ENCODE measurements at places on chromosomes 2 and 18.

- DNase-seq: peak; percentile 58
Measured at GRCh38 chr18:8287196-8287885, 321.9 kb upstream of the RAB12 start.

DNA sequence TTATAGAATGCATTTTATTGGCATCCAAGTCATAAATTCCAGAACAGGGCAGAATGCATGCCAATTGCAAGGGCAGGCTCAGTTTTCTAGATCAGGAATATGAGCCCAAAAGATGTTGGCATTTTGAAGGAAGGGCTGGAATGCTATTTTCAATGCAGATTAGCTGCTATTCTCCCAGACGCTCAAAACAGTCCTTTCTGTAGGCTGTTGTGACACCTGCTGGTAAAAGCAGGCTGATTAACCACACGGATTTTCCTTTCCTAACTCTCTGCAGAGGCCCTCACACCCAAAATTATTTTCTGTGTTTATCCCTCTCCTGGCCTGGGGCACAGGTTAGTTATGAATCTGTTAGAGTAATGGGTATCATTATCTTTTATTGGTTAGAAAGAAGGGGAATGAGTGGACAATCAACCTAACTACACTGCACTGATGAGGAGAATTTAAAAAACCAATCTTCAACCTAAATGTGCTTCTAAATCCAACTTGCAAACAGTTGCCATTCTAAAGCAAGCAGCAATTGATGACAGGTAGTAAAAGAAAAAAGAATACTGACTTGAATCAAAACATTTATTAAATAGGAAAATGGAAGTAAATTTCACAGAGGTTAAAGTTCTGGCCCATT lies 94.0 kb downstream of the PLA2R1 start:
- DNase-seq: peak; percentile 82

- peak; percentile 18 for DNase-seq
Measured at GRCh38 chr18:5768454-5768853, 126.9 kb downstream of the TMEM200C start.

- DNase-seq: no peak
Measured at GRCh38 chr2:75290600-75291150, 91.4 kb upstream of the TACR1 start.

DNA sequence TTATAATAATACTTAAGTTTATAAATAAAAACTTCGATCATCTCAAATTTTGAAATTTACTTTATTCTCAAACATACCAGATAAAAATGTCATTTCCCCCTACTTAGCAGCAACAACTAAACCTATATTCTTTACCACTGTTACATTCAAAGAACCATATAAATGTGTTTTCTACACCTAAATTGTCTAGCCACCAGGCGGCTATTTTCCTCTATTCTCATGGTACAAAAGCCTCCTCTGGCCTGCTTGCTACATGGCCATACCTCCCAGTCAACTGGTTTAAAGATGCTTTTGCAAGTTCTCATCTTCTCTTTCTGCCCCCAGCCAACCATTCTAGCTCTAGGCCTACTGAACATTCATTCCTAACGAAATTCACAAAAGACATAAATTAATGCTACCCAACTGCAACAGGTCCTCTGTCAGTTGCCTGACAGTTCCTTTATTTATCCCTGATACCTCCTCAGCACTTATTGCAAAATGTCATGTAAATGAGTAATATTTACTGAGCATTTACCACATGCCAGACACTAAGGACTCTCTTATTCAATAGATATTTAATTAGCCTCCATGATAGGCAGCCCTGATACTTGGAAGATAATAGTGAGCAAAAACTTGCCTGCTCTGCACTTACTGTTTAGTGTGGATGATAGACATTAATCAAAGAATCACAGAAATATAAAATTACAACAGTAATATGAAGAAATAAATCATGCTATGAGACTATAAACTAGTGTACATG lies 5.0 kb downstream of the C1D start:
- DNase-seq: no peak

GRCh38 chr2:147449323-147449991 lies 395.4 kb upstream of the ACVR2A start:
- DNase-seq: peak; percentile 69

DNA sequence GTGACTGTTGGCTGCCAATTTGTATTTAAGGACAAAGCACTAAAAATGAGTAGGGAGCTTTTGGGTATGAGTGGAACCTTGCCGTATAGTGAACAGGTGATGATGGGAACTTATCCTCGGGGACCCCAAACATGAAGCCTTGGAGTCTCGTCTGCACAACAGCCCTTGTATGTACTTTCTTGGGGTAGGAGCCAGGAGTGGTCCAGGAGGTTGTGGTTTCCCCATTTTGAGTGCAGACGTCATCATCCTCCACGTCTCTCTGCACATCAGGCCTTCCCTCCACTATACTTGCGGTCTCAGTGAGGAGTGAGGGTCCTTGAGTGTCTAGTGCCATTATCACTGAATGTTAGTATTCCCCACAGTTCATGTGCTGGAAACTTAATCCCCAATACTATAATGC lies 101.5 kb upstream of the HS6ST1 start:
- no peak for DNase-seq

DNA sequence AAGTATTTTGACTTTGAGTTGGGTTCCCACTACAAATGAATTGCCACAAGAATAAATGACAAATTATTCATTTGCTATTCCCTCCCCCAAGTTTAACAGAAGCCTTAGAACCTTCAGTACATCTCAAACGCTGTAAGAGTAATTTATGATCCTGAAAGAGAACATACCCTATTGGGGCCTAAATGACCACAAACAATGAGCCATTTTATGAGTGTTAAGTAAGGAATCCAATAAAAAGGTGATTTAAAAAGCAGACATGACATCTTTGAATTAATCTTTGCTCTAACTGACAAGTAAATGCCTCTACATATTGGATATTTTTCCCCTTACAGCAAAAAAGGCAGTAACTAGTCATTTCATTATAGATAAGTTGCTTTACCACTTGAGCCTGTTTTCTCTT lies 136.9 kb downstream of the NRXN1 start:
- DNase-seq: peak; percentile 71

- no peak for DNase-seq
Measured at GRCh38 chr2:87995756-87996155, 20.6 kb downstream of the RNU2-63P start.

DNA sequence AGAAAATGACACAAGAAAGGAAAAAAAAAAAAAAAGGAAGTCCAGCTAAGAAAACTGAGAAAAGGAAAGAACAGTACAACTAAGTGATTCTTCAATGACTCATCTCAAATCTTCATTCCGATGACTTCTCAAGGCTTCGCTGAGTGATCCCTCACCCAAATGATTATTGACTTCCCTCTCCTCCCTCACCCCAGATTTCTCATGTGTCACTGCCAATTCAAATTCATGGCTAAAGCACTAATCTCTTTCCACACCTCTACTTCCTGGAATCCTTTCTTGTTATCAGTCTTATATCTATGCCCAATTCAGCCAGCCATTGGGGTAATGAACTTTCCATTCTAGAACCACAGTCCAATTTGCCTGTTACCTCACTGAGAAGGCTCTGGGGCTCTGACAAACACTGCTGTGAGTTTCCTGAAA lies 7.2 kb upstream of the ABCB11 start:
- DNase-seq: no peak

DNA sequence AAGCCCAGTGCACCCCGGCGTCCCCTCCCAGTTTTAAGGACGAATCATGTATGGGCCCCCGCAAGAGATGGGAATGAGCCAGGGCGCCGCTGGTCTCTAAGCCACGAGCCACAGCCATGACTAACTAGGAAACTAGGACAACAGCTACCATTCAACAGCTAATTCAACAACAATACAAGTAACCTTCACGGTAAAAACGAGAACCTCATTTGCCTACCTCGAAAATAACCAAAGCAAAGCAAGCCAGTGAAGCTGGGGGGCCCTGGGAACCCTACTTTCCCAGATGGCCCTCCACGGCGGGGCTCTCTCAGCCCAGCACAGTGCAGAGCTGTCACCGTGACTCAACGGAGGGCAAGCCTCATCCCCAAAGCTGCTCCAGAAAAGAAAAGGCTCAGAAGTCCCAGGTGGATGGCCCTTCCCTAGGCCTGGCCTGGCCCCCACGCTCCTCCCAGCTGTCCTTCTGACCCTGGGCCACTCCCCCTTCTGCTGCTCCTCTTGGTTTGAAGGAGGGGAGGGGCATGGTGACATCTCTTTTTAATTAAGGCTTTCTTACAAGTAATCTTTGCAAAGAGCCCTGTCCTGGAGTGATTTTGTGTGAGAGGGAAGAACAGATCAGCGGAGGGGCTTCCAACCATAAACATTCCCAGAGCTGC lies 126.3 kb downstream of the HDAC4 start:
- DNase-seq: no peak

GRCh38 chr18:48762836-48763718 lies 187.7 kb downstream of the SMAD7 start:
- DNase-seq: no peak

DNA sequence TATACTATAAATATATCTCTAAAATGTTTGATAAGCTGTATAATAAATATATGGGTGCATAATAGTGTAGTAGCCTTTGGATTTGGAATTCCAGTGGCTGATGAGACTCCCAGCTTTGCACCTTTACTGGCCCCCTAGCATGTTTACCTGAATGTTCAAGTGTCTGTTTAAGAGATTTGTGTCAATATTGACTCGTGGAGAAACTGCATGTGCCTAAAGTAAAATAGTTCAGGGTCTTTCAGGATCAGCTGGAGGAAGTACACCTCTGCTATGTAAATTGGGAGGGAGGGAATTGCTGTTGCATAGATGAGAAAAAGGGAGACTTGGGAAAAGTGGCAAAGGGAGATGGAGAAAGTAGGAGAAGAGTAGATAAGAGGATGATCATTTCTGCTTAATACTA lies 23.9 kb downstream of the ME2 start:
- DNase-seq: peak; percentile 72

GRCh38 chr2:9206991-9207640 lies 504 bp downstream of the ASAP2 start:
- DNase-seq: peak; percentile 59

DNA sequence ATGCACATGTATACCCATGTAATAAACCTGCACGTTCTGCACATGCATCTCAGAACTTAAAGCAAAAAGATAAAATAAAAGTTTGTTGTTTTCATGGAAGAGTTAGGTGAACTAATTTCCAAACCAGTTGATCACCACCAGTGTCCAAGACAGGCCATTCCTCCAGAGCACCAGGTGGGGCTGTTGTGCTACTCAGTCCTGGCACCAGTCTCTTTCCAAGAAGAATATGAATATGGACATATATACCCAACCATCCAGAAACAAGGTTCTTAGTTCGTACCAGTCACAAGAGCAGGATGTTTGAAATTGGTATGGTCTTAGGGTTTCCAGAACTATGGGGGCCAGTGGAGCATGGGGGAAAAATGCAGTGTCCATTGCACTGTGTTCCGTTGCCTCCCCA lies 17.2 kb upstream of the TNP1 start:
- no peak for DNase-seq

GRCh38 chr2:187842978-187843847 lies 289.0 kb upstream of the TFPI start:
- peak; percentile 74 for DNase-seq

DNA sequence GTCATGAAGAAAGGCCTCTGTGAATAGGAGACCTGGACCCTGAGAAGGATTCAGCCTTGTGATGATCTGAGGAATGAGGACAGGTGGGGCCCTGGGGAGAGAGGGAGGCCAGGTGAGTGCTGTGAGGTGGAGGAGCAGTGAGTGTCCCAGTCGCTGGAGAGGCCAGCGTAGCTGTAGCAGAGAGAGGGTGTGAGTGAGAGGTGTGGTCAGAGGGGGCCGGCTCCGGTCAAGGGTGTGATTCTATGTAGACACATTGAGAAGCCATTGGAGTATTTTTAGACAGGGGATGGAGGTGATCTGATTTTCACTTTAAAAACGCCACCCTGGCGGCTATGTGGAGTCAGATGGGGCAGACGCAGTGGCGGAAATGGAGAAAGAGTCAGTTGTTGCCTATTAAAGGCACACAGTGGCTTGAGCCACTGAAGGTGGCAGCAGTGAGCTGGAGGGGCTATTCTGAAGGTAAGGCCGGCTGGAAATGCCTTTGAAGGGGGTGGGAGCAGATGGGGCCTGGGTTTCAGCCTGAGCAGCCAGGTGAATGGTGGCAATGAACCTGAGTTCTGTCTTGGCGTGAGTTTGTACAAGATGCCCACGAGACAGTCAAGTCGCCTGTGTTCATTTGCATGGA lies 55.6 kb downstream of the GREB1 start:
- DNase-seq: no peak

DNA sequence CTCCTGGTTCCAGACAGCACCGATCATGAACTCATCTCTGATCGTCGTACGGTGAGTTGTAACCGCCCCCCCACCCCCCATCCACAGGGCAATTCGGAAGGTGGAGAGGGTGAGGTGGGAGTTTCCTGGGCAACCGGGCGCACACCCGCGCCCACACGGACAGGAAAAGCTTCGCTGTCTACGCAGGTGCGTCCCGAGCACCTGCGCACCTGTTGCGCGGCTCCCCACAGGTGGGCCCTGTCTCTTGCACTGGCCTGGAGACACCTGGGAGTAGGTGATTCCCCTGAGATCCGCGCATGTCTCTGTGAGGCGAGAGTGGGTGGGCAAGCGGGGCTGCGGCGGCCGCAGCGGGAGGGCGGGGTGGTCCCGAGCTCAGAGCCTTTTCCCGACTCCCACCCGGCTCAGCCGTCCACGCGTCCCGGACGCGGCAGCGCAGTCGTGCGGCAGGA lies 459 bp upstream of the ATP6V1C2 start:
- DNase-seq: peak; percentile 53

DNA sequence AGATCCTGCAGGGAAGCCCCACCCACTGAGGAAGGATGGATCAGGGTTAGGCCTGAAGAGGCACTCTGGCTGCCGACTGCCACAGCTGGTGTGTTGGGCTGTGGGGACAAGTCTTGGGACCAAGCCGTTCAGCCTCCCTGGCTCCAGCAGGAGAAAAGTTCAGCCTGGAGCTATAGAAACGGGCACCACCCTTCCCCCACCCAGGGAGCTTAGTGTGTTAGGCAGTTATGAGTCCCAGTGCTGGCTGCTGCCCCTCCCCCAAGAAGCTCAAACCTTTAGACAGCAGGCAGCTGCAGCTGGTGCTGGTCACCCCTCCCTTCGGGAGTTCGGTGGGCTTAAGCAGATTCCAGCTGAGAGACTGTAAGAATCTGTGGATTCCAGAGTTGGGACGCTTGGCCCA lies 447.1 kb upstream of the HS6ST1 start:
- no peak for DNase-seq

GRCh38 chr2:8543383-8544170 lies 138.3 kb upstream of the ID2 start:
- peak; percentile 24 for DNase-seq

- no peak for DNase-seq
Measured at GRCh38 chr18:43267818-43268217, 9.5 kb downstream of the SYT4 start.

- no peak for DNase-seq
Measured at GRCh38 chr18:7367336-7367735, 136.4 kb downstream of the LRRC30 start.

DNA sequence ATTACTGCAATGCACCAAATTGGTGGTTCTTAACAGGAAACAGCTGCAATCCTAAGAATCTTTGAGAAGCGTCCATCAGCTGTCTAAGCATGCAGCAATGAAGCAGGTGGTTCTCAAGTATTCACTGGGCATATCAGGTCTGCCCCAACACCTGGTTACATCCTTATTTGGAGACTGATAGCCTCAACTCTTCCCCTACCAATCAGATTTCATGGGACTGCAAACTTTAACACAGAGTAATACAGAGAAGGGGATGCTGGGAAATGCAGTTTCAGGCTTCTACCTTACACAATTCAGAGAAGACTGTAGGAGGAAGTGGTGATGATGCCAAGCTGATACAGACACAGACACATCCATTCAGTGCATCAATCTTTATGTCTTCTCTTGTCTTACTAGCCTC lies 240.5 kb downstream of the BCL2 start:
- DNase-seq: no peak

- peak; percentile 25 for DNase-seq
Measured at GRCh38 chr2:145352484-145352883, 832.6 kb upstream of the ZEB2 start.
